RWPE1 (cell line): ENCODE measurements at places on chromosomes 1 and 21.
A peak's percentile ranks its signal among the peaks of the same experiment; 100 is the strongest.

GRCh38 chr1:26164036-26164860, 4.5 kb downstream of the C1orf232 start:
- no peak for DNase-seq

DNA sequence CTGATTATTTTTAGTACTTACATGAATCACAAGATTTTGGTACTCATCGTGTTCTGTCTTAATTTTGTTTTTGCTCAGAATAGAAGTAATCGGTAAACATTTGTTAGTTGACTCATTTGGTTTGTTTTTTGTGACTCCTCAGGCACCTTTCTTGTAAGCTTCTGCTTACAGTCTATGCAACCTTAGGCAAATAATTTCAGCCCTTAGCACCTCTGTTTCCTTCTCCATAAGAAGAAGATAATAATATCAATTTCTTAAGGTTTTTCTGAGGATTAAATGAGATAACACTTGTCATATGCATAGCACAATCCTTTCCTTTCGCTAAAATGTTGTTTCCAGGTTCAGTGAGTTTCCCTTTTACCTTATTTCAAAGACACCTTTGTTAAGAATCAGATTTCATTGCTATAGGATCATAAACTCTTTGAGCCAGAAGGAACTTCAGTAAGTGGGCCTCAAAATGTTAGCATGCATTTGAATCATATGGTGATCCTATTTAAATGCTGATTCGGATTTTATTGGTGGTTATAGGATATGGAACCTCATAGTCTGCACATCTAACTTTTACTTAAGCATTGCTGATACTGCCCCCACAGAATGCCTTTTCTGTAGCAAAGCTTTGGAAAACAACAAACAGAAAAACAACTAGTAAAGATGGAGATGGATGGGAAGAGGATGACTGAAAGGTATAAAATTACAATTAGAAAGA, 272.7 kb upstream of the CACYBP start:
- DNase-seq: no peak

DNA sequence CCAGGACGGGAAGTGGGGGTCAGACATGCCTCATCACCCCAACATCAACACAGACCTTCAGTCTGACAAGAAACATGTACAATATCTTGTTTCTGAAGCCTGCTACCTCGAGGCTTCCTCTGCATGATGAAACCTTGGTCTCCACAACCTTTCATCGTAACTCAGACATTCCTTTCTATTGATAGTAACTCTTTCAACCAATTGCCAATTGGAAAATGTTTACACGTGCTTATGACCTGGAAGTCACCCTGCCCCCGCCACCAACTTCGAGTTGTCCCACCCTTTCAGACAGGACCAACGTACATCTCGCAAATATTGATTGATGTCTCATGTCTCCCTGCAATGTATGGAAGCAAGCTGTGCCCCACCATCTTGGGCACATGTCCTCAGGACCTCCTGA, 159.5 kb downstream of the ETS2 start:
- DNase-seq: no peak

- no peak for DNase-seq
Measured at GRCh38 chr1:209486861-209487593, 96.5 kb upstream of the CAMK1G start.

DNA sequence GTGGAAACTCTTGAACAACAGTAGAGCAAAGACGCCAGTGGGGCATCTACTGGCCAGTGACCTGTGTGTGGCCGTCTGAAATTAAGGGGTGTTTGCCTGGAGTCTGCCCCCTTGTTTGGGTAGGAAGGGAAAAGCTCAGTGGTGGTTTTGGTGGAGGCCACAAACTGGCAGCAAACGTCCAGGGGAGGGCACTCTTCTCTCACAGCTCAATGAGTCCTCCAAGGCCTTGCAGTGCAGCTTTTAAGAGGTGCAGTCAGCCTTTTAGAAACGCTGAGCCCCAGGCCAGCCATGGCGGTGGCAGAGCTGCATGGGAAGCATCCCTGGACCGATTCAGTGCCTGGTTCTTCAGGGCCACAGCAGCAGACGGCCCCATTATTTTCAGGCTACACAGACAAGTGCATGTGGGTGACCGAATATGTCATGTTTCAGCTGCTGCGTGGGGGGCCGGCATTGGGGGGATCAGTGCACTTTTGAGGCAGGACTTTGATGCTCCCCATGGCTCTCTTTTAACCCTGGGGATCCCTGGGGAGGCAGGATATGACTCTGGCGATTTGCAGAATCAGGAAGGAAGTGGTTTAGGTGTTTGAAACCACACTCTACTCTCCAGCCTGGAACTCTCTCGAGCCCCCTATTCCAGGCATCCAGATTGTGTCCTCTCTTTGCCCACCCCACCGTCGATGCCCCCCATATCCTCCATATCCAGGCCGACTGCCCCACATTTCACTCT, 414.0 kb downstream of the PRDM2 start:
- peak; percentile 46 for DNase-seq

- DNase-seq: no peak
Measured at GRCh38 chr1:199550199-199551065, 477.1 kb upstream of the NR5A2 start.

GRCh38 chr1:23530087-23530746, 816 bp downstream of the E2F2 start:
- DNase-seq: no peak

- no peak for DNase-seq
Measured at GRCh38 chr1:184881941-184882913, 92.1 kb downstream of the NIBAN1 start.

DNA sequence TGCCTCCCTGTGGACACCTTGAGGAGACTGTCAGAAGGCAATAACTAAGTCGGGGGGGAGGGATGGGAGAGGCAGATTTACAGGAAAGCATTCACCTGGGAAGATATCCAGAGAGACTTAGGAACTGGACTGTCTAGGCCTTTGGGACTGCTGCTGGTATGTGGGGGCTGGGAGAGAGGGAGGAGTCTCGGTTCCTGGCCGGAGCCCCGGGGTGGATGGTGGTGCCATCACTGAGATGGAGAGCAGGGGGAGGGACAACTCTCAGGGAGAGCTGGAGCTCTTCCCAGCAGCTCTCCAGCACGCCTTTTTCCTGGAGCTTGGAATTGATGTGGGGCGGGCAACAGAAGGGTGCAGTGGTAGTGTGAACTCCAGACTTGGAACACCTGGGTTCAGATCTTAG, 22.1 kb downstream of the PTPRF start:
- DNase-seq: no peak

- no peak for DNase-seq
Measured at GRCh38 chr1:22731924-22732720, 21.5 kb downstream of the EPHB2 start.

GRCh38 chr1:101293461-101294051, 56.7 kb downstream of the S1PR1 start:
- DNase-seq: no peak

DNA sequence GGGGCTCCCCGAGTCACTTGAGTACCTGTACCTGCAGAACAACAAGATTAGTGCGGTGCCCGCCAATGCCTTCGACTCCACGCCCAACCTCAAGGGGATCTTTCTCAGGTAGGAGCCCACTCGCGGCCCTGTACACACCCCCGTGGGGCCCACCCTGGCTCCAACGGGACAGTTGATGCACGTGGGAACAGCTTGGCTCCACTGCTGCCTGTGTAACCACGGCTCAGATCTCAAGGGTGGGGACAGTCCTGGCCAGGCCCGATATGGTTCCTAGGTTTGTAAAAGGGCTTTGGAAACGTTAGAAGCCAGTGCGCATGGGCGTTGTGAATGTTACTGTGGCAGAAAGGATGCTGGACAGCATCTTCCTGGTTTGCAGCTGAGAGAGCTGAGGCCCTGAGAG, 18.8 kb downstream of the PODN start:
- no peak for DNase-seq

DNA sequence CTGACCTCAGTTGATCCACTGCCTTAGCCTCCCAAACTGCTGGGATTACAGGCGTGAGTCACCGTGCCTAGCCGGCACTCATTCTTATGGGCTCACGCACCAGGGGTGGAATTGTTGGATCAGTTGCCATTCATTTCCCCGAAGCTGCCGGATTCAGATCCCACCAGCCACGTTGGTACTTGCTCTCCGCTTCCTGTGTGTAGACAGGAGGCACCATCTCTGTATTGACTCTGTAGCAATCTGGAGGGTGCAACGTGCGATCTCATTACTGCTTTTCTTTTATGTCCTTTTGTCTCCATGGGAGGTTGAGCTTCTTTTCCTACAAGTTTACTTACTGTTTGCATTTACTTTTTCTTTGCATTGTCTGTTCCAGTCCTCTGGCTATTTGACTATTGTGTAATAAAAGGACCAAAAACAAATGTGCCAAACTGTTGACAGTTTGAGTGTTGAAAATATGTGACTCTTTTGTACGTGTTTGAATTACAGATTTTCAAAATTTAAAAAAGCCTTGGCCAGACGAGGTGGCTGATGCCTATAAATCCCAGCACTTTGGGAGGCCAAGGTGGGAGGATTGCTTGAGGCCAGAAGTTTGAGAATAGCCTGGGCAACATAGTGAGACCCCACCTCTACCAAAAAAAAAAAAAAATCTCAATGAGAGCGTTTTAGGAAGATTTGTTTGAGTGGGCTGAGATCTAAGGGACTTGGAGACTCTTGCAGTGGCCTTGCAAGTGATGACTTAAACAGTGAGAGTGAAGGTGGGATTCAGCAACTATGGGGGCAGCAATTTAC, 39.1 kb downstream of the SPSB1 start:
- no peak for DNase-seq

- no peak for DNase-seq
Measured at GRCh38 chr1:1219341-1219740, 5.4 kb upstream of the TNFRSF4 start.

- no peak for DNase-seq
Measured at GRCh38 chr1:217553949-217554509, 76.9 kb downstream of the GPATCH2 start.
